Activated CD8-positive, alpha-beta memory T cell treated with anti-CD3 and anti-CD28 coated beads, Interleukin-2, amount 10 ng/mL, durations not matched to agents 7 days and 5 days (primary cell): ENCODE measurements at places on chromosomes 2 and 18. TPM values are rescaled to one million over a fixed set of nuclear protein-coding genes. Genes with fewer than 3 reads are reported as not detected.

GRCh38 chr2:236616624-236617023 is 47.0 kb downstream of the ACKR3 start:
- peaks cover 16% of the 10 kb centered on the region for H3K27me3 ChIP-seq
- DNase-seq: no peak
- H3K4me1 ChIP-seq: peaks cover 4% of the 10 kb centered on the region
- no peak overlapping the region for H3K27ac ChIP-seq

DNA sequence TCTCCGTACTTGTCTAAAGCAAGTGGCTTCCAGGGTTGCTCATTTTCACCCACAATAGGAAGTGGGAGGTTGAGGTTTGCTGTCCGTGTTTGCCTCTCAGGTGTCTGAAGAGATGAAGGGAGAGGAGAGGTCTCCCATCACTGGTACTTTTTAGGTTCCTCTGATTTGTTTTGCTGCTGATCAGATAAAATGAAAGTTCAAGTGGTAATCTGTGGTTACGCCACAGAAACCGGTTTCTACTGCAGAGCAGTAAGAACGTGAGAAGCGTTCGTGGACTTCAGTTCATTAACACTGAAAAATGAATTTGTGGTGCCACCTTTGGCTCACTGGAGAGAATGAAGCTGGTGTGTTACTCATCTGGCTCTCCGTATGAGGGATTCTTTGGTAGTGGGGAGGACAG is 118.2 kb downstream of the GBX2 start:
- H3K27me3 ChIP-seq: peaks cover 32% of the 10 kb centered on the region
- peak; percentile 45 for DNase-seq
- no peak overlapping the region for H3K27ac ChIP-seq
- no peaks in the 10 kb centered on the region for H3K36me3 ChIP-seq
- peaks cover 8% of the 10 kb centered on the region for H3K4me1 ChIP-seq

GRCh38 chr2:109624339-109624738 is 10.2 kb downstream of the SOWAHC start:
- H3K4me1 ChIP-seq: no peaks in the 10 kb centered on the region
- H3K27me3 ChIP-seq: peaks cover 20% of the 10 kb centered on the region
- no peaks in the 10 kb centered on the region for H3K36me3 ChIP-seq
- H3K4me3 ChIP-seq: no peak overlapping the region
- H3K27ac ChIP-seq: no peak overlapping the region
- no peak for DNase-seq

The ODC1 gene
- total RNA-seq: 64.8 TPM

DNA sequence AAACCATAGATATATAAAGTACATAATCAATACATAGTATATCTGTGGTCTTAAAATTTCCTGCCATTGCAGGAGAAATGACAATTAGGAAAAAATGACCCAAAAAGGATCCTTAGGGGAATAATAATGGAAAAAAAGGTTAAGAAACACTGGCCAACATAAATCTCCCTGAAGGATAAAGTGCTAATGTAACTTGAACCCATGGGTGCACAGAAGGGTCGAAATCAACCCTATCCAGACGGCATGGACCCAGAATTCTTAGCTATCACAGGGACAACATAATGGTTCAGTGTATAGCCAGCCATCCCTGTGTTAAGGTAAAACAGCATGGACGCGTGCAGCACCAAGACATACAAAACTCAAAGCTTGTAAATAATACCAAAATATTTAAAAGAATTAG is 150.8 kb downstream of the DYM start:
- DNase-seq: no peak
- no peaks in the 10 kb centered on the region for H3K27me3 ChIP-seq
- no peak overlapping the region for H3K27ac ChIP-seq
- no peaks in the 10 kb centered on the region for H3K4me1 ChIP-seq
- H3K36me3 ChIP-seq: peaks cover 25% of the 10 kb centered on the region

GRCh38 chr2:121038891-121039616 is 245.9 kb downstream of the TFCP2L1 start:
- no peaks in the 10 kb centered on the region for H3K36me3 ChIP-seq
- no peaks in the 10 kb centered on the region for H3K4me1 ChIP-seq
- H3K4me3 ChIP-seq: no peak overlapping the region
- peaks cover 3% of the 10 kb centered on the region for H3K27me3 ChIP-seq

GRCh38 chr2:119359774-119360173 is 6.9 kb downstream of the C2orf76 start:
- no peaks in the 10 kb centered on the region for H3K36me3 ChIP-seq
- H3K27me3 ChIP-seq: no peaks in the 10 kb centered on the region
- H3K4me3 ChIP-seq: no peak overlapping the region
- DNase-seq: no peak
- no peak overlapping the region for H3K27ac ChIP-seq

- no peak overlapping the region for H3K27ac ChIP-seq
- H3K36me3 ChIP-seq: no peaks in the 10 kb centered on the region
- no peak overlapping the region for H3K4me3 ChIP-seq
- no peak for DNase-seq
These were observed 367.6 kb downstream of the RND3 start for GRCh38 chr2:150119819-150120218.

DNA sequence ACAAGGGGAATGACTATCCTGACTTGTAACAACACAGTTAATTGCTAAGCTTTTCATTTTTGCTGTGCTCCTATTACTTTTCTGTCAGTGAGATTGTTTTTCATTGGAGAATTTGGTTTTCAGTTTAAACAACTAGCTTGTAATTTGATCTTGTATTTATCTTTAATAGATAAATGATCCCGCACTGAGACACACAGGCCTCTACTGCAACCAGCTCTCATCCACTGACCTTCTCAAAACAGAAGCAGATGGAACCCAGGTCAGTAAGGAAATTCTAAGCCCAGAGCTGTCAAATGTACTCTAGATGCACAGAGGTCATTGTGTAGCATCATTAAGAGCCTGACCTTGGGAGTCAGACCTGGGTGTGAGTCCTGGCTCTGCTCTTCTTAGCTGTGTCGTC is 30.7 kb downstream of the PTRHD1 start:
- H3K36me3 ChIP-seq: peaks cover 22% of the 10 kb centered on the region
- no peak overlapping the region for H3K4me3 ChIP-seq
- peaks cover 9% of the 10 kb centered on the region for H3K4me1 ChIP-seq
- no peaks in the 10 kb centered on the region for H3K27me3 ChIP-seq

GRCh38 chr2:181348107-181348837 is 108.9 kb upstream of the ITGA4 start:
- no peak for DNase-seq
- H3K27ac ChIP-seq: peak overlapping the region; percentile 5
- peaks cover 31% of the 10 kb centered on the region for H3K36me3 ChIP-seq
- H3K27me3 ChIP-seq: no peaks in the 10 kb centered on the region

DNA sequence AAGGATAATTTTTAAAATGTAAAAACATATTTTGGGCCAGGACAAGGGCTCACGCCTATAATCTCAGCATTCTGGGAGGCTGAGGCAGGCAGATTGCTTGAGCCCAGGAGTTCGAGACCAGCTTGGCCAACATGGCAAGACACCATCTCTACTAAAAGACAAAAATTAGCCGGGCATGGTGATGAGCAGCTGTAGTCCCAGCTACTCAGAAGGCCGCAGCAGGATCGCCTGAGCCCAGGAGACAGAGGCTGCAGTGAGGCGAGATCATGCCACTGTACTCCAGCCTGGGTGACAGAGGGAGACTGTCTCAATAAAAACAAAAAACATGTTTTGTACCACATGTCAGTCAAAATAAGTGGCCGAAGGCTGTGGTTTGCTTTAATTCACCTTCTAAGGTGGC is 122.5 kb downstream of the HDAC4 start:
- DNase-seq: peak; percentile 23
- H3K36me3 ChIP-seq: peaks cover 5% of the 10 kb centered on the region
- no peaks in the 10 kb centered on the region for H3K27me3 ChIP-seq

GRCh38 chr2:69538872-69539548 is 101.8 kb upstream of the NFU1 start:
- H3K27ac ChIP-seq: no peak overlapping the region
- peaks cover 65% of the 10 kb centered on the region for H3K36me3 ChIP-seq
- H3K4me3 ChIP-seq: no peak overlapping the region
- no peak for DNase-seq
- no peaks in the 10 kb centered on the region for H3K27me3 ChIP-seq

- H3K36me3 ChIP-seq: no peaks in the 10 kb centered on the region
- DNase-seq: no peak
- H3K27ac ChIP-seq: no peak overlapping the region
- no peaks in the 10 kb centered on the region for H3K4me1 ChIP-seq
These were observed 321.5 kb upstream of the FSIP2 start for GRCh38 chr2:185417111-185417510.

The AGXT gene
- not detected for total RNA-seq
